Naive B cell (primary cell): ENCODE measurements at places on chromosomes 1 and 21.

GRCh38 chr1:7247158-7247557 is 461.9 kb downstream of the CAMTA1 start:
- DNase-seq: no peak

GRCh38 chr1:7857000-7857399 is 4.1 kb upstream of the UTS2 start:
- DNase-seq: no peak

GRCh38 chr1:109567877-109568672 is 19.7 kb downstream of the GNAI3 start:
- DNase-seq: no peak

- DNase-seq: no peak
Measured at GRCh38 chr1:87176514-87176913, 152.2 kb upstream of the LMO4 start.

DNA sequence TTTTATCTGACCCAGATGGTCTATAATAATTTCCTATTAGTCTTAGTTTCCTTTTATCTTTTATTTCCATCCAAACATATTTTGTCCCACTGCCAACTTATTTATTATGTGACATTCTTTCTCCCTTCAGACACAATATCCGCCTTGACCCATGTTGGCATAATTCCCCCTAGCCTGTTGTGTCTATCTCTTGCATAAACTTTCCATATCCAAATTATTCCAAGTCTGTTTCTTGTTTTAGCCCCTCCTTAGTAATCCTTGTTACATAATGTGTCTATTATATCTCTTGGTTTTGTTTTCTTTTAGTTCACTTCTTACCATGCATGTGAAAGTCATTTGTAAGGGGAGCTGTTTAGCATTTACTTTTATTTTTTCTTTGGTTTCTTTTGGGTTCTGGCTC is 81.6 kb upstream of the CACHD1 start:
- no peak for DNase-seq

DNA sequence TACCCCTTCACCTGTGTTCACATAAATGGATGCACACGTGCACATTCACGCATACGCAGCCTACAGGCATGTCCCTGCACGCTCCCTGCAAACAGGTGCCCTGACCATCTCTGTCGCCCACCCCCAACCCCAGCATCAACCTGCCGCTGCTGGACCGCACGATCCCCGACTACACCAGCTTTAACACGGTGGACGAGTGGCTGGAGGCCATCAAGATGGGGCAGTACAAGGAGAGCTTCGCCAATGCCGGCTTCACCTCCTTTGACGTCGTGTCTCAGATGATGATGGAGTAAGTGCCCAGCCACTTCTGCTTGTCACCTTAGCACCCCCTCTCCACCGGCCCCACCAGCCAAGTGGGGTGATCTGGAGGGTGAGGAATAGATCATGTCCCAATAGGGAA is 60.4 kb downstream of the LACTBL1 start:
- DNase-seq: no peak

- DNase-seq: no peak
Measured at GRCh38 chr1:167542109-167543032, 11.2 kb downstream of the CREG1 start.

DNA sequence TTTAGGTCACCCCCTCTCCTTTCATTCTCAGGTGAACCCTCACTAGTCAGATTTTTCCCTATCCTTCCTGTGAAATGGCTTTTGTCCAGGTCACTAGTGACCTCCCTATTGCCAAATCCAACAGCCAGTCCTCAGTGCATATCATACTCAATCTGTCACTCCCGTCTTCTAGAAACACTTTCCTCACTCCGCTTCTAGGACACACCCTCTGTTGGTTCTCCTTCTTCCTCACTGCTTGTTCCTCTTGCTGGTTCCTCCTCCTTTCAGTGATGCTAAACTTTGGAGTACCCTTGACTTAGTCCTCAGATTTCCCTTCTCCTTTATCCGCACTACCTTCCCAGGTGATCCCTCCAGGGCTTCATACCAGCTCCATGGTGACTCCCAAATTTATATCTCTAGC is 94.3 kb downstream of the RNF220 start:
- no peak for DNase-seq

GRCh38 chr1:43298055-43298454 is 2.7 kb upstream of the TIE1 start:
- no peak for DNase-seq

- no peak for DNase-seq
Measured at GRCh38 chr1:59391212-59392179, 94.6 kb downstream of the FGGY start.

DNA sequence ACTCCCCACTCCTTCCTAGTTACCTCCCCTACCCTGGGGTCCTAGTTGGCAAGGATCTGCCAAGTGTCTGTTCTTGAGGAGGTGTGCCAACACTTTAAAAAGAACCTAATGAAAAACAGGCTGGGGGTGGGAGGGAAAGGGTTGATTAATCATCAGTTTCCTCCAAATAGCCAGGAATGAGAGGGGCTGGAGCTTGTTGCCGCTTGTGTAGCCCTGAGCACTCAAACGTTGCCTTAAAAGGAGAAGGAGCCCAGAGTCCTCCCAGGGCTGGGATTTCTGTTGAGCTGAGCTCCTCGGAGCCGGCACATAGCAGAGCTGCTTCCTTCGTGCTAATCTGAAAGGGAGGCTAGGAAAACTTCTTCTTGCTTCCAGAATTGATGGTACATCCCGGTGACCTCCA is 15.9 kb downstream of the SHISA4 start:
- DNase-seq: no peak

GRCh38 chr1:169308313-169309039 is 59.1 kb downstream of the NME7 start:
- no peak for DNase-seq

DNA sequence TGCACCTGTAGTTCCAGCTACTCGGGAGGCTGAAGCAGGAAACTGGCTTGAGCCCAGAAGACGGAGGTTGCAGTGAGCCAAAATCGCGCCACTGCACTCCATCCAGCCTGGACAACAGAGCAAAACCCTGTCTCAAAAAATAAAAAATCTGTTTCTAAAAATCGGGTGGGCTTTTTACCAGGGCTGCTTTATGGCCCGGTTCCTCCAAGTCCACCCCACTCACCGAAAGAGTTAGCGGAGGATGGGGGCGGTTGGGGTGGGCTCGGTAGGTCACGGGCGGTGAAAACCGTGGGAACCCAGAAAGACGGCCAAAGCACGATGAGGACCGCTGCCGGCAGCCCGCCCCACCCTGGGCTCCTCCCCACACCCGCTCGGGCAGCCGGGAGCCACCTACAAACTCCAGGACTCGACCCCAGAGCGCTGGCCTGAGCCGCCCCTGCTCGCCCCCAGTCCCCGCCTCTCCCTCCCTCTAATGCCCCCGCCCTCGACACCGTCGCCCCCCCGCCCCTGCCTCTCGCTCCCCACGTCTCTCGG is 846 bp upstream of the PER3 start:
- peak; percentile 11 for DNase-seq

DNA sequence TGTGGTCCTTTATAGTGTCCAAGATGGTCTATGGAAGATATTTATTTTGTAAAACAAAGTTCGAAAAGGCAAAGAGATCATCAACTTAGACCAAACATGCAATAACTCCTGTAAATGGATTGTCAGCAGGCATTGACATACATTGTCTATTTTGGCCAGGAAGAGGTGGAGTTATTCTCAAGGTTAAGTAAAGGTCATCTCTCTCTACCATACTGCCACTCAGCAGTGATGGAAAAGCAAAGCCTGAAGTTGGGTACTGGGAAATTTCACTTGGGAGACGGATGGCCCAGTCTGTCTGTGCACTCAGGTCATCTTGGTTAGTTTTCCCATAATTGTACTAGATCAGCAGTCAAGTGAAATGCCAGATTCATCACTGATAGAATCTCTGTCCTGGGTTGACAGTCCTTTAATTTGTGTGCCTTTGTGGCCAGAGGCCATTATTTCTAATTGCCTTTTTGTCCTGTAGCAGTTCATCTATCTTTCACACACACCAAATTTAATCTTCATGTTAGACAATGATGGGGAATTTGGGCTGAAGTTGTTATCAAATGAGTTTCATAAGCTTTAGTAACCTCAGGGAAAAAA is 17.5 kb downstream of the PIGP start:
- DNase-seq: no peak

- no peak for DNase-seq
Measured at GRCh38 chr1:5921129-5921528, 71.1 kb downstream of the NPHP4 start.

DNA sequence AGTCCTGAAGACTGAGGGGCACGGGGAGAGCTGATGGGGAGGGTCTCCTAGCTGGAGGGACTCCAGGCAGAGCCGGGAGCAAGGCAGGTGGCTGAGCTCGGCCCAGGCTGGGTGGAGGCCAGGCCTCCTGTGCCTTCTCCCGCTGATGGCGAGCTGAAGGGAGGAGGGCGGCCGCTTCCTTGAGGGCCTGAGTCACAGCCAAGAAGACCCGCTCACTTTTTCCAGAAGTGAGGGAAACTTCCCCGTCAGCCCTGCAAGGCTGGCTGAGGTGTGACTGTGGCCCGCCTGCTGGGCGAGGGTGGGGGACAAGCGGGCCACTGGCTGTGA is 1.7 kb upstream of the VWA1 start:
- no peak for DNase-seq

GRCh38 chr1:174000371-174000770 is 21.8 kb downstream of the RC3H1 start:
- DNase-seq: no peak

DNA sequence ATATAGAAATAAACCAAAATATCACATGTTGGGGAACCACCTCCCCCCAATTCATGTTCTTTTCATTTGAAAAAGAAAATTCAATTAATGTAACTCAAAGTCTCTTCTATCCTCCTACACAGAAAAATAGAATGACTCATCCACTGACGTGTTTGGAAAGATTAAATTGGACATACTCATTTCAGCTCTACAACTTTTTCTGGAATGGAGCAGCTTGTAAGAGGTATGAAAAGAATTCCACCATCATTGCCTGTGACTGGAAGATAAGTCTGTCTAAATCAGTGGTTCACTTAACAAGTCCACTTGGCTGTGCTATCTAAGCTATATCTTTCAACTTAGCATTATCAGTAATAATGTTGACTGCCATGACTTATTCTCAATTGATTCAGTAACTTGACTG is 702.3 kb downstream of the BRINP3 start:
- no peak for DNase-seq
